ENCODE measurements at places on chromosomes 6 and 20.

GRCh38 chr20:35370751-35371150, 41.0 kb downstream of the UQCC1 start:
- DNase-seq: no peak

GRCh38 chr6:37256692-37257319, 766 bp upstream of the TBC1D22B start:
- no peak for DNase-seq

- no peak for DNase-seq
These were observed 484.9 kb upstream of the MAN1A1 start for GRCh38 chr6:119834418-119834817.

DNA sequence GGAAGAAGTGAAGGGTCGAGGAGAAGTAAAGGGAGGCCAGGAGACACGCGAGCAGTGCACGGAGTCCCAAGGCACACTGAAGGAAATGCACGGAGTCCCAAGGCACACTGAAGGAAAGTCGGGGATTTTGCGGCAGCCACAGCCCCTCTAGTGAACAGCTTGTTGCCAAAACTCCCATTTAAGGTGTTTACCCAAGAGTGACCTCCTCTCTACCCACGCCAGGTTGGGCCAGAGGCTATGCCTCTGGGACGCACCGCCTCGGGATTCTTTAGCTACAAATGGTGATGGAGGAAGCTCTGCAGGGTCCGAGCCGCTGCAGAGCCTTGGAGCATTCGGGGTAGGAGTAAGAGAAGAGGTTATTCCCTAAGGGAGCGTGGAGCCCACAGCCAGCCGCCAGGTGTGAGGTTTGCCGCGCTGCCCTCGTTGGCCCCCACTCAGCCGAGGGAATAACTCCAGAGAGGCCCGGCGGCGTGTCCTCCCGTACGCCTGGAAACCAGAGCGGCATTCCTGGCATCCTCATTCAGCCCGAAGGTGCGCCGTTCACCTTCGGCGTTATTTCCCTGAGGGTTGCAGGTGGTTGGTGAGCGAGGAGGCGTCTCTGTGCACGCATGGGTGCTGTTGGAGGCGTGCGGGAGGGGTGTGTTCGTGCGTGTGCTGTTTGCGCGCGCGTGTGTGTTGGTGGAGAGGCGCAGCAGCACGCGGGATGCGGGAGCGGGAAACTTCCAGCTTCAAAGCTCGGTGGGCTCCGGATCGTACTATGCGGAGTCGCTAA, 3.4 kb upstream of the MAFB start:
- DNase-seq: no peak

GRCh38 chr6:35771343-35771627, 5.1 kb upstream of the CLPSL2 start:
- no peak for DNase-seq

All from common myeloid progenitor, CD34-positive (primary cell).